ENCODE measurements at places on chromosomes 6 and 20.

GRCh38 chr6:11423072-11423471, 114.5 kb upstream of the TMEM170B start:
- DNase-seq: no peak

DNA sequence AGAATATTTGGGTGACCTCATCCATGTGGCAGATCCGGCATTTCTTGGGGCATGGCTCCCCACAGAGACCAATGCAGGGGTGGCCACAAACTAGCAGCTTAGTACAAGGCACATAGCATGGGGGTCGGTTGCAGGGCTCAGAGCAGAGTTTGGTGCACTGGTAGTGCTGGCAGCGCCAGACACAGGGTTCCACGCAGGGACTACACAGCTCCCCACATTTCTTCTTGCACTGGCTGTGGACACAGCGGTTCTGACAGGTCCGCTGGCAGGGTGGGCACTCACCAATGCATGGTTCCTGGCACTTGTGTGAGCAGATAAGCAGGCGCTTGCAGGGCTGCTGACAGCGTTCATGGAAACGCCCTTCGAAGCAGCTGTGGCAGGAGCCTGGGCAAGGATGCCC, 29.1 kb downstream of the DDX27 start:
- no peak for DNase-seq

DNA sequence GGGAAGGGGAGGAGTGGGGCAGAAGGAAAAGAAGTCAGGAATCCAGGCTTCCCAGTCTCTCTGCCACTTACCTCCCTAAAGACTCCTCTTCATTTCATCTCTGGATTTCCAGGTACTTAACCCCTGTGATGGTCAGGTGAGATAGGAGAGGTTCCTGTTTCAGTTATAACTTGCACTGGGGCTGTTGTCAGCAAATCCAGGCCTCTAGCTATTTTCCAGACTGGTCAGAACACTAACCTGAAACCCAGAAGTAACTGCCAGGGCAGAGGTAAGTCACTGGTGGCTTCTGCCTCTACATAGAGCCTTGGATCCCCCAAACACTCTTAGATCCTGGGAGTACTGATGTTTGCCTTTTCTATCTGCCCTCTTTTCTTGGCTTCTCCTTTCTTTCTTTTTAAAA, 233.5 kb upstream of the TAB2 start:
- no peak for DNase-seq

GRCh38 chr20:8390037-8390433, 258.0 kb downstream of the PLCB1 start:
- DNase-seq: no peak

GRCh38 chr20:43983359-43983758, 68.7 kb downstream of the TOX2 start:
- no peak for DNase-seq

- DNase-seq: no peak
Observed at GRCh38 chr6:79377047-79377446, 142.6 kb upstream of the HMGN3 start.

DNA sequence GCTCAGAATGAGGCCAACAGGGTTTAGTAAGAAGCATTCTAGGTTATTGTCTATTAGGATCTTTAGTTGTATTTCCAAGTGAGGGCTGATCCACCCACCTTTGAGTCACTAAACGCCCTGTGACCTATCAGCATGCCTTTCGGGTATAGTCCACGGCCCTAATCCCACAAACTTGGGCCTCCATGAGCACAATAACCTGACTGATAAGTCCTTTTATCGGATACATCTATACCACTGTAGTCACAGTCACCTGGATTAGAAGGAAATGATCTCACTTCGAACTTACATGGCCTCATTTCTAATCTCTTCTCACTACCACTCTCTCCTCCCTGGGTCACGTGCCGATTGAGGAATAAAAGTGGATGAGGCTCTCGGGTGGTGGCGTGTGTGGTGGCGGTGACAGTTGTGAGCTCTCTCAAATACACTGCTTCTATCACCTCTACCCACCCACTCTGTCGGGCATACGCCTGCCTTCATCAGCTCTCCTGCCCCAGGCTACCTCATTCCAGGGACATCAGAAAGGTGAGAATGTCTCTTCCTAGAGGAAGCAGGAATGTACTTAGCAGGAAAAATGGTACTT, 65.2 kb downstream of the TRAM2 start:
- DNase-seq: no peak

DNA sequence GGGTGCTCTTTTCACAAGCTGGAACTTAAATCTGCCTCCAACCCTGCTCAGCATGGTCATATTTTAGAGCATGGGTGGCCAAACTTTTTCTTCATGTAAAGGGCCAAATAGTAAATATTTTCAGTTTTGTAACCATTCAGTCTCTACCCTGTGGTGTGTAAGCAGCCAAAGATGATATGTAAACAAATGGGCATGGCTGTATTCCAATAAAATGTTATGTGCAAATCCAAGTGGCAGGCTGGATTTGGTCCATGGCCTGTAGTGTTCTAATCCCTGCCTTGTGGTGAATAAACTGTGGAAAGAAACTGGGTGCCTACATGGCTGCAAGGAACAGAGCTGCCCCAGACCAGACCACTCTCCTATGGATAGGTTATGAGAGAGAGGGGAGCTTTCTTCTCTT, 32.7 kb downstream of the OGFRL1 start:
- no peak for DNase-seq

DNA sequence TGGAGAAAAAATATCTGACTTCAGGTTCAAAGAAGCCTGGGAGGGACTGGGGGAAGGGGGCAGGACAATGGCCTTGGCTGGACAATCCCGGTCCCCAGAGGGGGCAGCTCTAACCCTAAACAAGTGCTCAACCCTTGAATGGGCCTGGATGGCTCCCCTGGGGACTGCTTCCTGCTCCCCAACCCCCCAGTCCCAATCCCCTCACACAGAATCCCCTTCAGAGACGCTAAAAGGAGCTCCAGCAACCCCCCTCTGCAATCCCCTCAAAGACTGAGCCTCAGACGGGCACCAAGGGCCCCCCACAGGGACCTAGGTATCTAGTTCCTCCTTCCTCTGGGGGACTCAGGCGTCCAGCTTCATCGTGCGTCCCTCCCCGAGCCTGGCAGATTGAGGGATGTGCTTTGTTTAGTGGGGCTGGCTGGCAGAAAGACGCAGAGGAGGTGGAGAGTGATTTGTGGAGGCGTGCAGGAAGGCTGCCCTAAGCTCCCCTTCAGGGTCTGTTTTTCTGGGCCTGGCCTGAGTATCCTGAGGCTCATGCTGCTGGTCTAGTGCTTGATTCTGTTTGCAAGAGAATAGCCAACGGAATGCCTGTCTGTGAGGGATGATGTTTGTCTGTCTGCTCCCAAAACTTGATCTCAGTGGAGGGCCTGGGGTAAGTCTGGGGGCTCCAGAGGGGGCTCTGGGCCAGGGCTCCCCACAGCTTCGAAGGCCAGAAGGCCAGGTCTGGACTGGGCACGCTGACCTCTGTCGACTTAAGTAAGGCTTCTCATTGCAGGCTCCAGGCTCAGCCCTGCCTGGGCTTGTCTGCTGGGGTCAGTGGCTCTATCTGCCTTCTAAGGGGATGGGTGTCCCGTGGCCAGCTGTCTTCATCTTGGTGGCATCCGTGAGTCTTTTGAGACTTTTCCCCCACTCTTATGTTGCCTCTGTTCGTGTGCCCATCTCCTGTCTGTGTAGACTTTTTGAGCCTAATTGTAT, 1.7 kb upstream of the POU5F1 start:
- DNase-seq: no peak

GRCh38 chr6:22343864-22344263, 47.0 kb upstream of the PRL start:
- no peak for DNase-seq
